Liver (tissue), 10 donors: ENCODE measurements at places on chromosomes 7 and 10. TPM values are rescaled to one million over a fixed set of nuclear protein-coding genes. Genes with fewer than 3 reads are reported as not detected.

Gene HOXA9
- polyA plus RNA-seq = not detected

Gene PDGFA
- polyA plus RNA-seq = 1.4 TPM

Gene CALY
- polyA plus RNA-seq = not detected

Gene NSUN6
- polyA plus RNA-seq = 16.3 TPM

Gene FAM13C
- polyA plus RNA-seq = 2.4 TPM

Gene TAF6
- 8.9 TPM for polyA plus RNA-seq

Gene KCNH2
- 0.18 TPM for polyA plus RNA-seq

Gene RAPGEF5
- polyA plus RNA-seq = 7.1 TPM

Gene MALRD1
- not detected for polyA plus RNA-seq

Gene SCART1
- 0.32 TPM for polyA plus RNA-seq

- no peak overlapping the region for H3K27ac ChIP-seq
- peaks cover 4% of the 10 kb centered on the region for H3K4me1 ChIP-seq
- peak; percentile 27 for DNase-seq
- no peaks in the 10 kb centered on the region for H3K27me3 ChIP-seq
Observed at GRCh38 chr10:80540981-80541750, 3.5 kb downstream of the SH2D4B start.

DNA sequence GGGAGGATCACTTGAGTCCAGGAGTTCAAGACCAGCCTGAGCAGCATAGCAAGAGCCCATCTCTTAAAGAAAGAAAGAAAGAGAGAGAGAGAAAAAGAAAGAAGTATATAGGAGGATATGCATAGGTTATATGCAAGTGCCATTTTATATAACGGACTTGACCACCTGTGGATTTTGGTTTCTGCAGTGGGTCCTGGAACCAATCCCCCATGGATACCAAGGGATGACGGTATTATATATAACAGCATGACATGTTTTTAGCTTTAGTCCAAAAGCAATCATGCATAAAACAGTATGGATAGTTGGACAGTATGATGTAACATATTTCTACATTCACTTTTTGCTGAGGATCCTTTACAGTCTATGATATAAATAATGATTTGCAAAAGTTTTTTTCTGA, 45.3 kb downstream of the DLD start:
- H3K4me3 ChIP-seq = no peak overlapping the region
- H3K27me3 ChIP-seq = no peaks in the 10 kb centered on the region
- DNase-seq = no peak
- H3K36me3 ChIP-seq = no peaks in the 10 kb centered on the region
- no peaks in the 10 kb centered on the region for H3K4me1 ChIP-seq

DNA sequence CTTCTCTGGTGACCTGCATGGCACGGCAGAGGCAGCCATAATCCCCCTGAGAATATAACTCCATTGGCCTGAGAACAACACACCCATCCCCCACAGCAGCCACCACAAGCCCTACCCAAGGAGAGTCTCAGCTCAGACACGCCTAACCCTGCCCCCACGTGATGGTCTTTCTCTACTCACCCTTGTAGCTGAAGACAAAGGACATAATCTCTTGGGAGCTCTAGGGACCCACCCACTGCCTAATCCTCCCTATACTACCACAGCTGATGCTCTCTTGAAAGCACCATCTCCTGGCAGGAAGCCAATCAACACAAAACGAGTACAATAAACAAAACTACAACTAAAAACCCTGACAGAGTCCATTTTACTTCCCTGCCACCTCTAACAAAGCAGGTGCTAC, 30.7 kb upstream of the HPSE2 start:
- H3K36me3 ChIP-seq = no peaks in the 10 kb centered on the region
- H3K27ac ChIP-seq = no peak overlapping the region
- no peaks in the 10 kb centered on the region for H3K4me1 ChIP-seq
- no peak for DNase-seq

- H3K4me1 ChIP-seq = no peaks in the 10 kb centered on the region
- no peaks in the 10 kb centered on the region for H3K27me3 ChIP-seq
- no peak overlapping the region for H3K4me3 ChIP-seq
- no peak for DNase-seq
- no peaks in the 10 kb centered on the region for H3K36me3 ChIP-seq
- H3K27ac ChIP-seq = no peak overlapping the region
Observed at GRCh38 chr10:118793545-118793944, 38.8 kb upstream of the CACUL1 start.

DNA sequence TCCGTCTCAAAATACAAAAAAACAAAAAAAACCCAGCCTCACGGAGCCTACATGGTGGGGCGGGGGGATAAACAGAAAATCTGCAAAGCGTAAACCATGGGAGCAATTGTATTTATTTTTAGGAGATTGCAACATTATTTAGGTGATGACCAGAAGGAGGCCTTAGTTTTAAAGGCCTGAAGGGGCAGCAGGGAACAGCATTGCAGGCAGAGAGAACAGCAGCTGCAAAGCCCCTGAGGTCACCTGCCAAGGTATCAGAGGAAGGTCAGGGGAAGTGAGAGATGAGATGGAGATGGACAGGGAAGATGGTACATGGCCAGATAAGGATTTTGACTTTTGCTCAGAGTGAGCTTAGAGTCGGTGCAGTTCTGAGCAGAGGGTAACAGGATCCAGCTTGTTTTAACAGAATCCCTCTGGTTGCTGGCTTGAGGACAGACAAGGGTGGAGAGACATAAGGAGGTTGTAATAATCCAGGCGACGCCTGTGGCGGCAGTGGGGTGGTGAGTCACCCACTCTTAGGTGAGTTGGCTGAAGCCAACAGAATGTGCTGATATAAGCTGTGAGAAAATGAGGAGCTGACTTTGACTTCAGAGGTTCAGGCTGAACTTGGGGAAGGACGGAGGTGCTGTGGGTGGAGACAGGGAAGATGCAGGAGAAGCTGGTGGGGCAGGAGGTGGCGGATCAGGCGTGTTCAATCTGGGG, 82.3 kb upstream of the GTF2I start:
- no peak overlapping the region for H3K27ac ChIP-seq
- no peak for DNase-seq
- H3K36me3 ChIP-seq = no peaks in the 10 kb centered on the region
- H3K4me1 ChIP-seq = peaks cover 7% of the 10 kb centered on the region

GRCh38 chr10:128596906-128597305, 470.7 kb upstream of the MKI67 start:
- H3K36me3 ChIP-seq = no peaks in the 10 kb centered on the region
- H3K4me3 ChIP-seq = no peak overlapping the region
- no peaks in the 10 kb centered on the region for H3K4me1 ChIP-seq

DNA sequence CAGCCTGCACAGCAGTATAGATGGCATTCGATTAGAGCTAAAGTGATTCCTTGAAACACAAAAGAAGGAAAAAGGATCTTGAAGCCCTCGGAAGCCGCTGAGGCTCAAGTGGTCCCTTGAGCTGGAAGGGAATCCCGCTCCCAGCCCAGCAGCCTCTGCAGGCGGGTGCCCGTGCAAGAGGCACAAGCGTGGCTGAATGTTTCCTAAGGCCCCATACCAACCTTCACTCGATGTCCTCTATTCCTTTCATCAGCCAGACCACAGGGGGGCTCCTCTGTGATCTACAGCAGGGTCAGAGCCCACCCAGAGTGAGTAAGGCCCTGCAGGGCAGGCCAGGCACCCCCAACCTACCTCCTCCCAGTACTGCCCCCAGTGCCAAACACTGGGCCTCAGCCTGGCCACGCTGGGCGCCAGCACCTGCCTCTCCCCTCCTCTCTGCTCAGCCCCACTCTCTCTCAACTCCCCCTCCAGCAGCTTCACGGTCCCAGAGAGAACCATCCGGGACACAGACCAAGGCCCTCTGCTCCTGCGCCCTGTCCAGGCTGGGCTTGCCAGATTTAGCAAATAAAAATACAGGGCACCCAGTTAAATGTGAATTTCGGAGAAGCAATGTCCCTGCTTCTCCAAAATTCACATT, 30.5 kb downstream of the EBF3 start:
- DNase-seq = no peak
- no peaks in the 10 kb centered on the region for H3K36me3 ChIP-seq
- H3K27me3 ChIP-seq = no peaks in the 10 kb centered on the region
- H3K27ac ChIP-seq = no peak overlapping the region

DNA sequence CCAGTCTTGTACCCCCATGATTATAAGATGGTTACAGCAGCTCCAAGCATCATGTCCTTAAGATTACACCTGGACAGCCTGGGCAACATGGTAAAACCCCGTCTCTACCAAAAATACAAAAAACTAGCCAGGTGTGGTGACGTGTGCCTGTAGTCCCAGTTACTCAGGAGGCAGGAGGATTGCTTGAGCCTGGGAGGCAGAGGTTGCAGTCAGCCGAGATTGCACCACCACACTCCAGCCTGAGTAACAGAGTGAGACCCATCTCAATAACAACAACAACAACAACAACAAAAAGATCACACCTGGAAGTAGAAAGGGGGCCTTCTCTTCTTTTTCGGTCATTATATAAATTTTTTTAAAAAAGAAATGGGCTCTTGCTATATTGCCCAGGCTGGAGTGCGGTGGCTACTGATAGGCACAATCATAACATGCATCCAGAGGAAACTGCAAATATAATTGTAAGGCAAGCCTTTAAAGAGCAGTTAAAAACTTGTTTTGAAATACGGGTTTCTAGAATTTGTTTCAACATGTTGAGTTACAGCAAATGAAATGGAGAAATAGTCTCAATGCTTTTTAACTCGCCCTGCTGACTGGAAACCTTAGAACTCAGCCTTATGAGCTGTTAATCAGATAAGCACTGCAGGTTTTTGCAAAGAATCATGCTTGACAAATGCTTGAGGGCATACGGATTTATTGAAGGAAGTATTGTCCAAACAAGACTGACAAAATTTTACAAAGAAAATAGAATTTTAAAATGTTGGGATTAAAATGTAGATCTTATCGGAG, 4.7 kb upstream of the ENTPD7 start:
- no peak overlapping the region for H3K27ac ChIP-seq
- no peaks in the 10 kb centered on the region for H3K4me1 ChIP-seq
- no peak overlapping the region for H3K4me3 ChIP-seq
- no peaks in the 10 kb centered on the region for H3K27me3 ChIP-seq
- no peak for DNase-seq

DNA sequence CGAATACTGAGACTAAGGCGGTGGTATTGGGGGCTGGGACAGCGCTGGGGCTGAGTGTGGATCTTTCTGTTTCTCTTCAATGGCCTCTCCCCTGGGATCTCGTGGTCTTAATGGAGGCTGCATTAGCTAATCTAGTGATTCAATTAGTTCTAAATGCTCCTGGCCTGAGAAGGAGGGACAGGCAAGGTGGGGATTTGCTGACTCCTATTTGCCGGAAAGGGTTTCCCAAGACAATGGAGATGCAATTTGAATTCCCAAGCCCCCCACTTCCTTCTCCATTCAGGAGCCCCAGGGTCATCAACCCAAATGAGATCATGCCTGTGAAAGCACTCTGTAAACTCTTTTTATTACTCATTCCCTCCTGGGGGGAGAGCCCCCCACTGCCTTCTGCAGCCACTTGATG, 111.7 kb upstream of the PLXNA4 start:
- DNase-seq = no peak
- no peak overlapping the region for H3K27ac ChIP-seq
- no peaks in the 10 kb centered on the region for H3K27me3 ChIP-seq
- H3K4me3 ChIP-seq = no peak overlapping the region
- H3K36me3 ChIP-seq = no peaks in the 10 kb centered on the region
- no peaks in the 10 kb centered on the region for H3K4me1 ChIP-seq

GRCh38 chr10:43013065-43013464, 63.8 kb upstream of the RET start:
- no peak overlapping the region for H3K4me3 ChIP-seq
- no peak overlapping the region for H3K27ac ChIP-seq
- H3K4me1 ChIP-seq = no peaks in the 10 kb centered on the region
- no peaks in the 10 kb centered on the region for H3K36me3 ChIP-seq

DNA sequence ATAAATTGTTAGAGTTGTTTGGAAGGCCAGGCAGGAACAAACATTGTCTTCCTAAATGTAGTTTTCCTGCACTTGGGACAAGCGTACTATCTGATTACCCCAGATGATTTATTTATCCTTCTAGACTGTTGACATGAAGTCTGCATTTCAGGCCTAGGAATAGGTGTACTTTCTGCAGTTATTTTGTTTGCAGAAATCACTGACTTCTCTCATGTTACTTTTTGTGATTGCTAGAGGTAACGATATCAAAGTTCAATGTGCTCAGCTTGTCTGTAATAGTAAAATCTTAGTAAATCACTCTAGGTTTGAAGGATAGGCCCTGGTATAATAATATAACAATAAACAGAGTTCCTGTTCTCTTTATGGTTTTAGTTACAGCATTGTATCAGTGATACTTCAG, 75.4 kb upstream of the HDAC9 start:
- no peak overlapping the region for H3K27ac ChIP-seq
- no peaks in the 10 kb centered on the region for H3K27me3 ChIP-seq
- H3K4me3 ChIP-seq = no peak overlapping the region
- no peaks in the 10 kb centered on the region for H3K36me3 ChIP-seq

DNA sequence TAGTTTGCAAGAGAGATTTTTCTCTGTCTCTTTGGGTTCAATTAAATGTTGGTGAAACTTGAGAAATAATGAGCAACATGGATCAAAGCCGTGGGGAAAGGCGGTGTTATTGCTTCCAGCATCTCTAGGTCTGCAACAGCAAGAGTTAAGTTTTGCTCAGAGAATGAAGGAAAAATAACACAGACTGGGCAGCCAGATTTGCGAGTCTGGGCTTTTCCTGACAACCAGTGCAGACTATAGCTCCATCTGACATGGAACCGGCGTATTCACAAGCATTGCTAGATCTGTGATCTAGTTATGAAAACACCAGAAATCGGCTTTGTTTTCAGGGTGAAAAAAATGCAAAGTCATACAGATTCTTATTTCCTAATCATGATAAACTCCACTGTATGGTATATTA, 110.4 kb downstream of the CAMK1D start:
- H3K27ac ChIP-seq = no peak overlapping the region
- no peak overlapping the region for H3K4me3 ChIP-seq
- H3K36me3 ChIP-seq = no peaks in the 10 kb centered on the region
- peaks cover 8% of the 10 kb centered on the region for H3K4me1 ChIP-seq
- DNase-seq = no peak

DNA sequence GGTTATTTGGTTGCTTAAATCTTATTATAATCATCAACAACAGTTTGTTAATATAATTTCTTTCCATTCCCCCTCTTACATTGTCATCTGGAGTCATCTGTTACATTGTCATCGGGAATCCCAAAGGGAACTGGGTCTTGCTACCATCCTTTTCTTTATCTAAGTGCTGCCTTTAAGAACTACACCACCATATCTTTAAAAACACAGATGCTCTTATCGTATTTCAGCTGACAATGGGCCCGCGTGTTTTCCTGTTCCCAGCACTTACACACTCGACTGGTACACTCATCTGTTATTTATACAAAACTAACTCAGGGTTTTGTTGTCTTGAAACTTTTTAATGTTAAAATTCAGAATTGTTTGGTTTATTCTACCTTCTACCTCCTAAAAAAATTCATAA, 256.2 kb upstream of the MGMT start:
- no peaks in the 10 kb centered on the region for H3K36me3 ChIP-seq
- no peak for DNase-seq
- H3K4me1 ChIP-seq = no peaks in the 10 kb centered on the region
- H3K27ac ChIP-seq = no peak overlapping the region
- H3K4me3 ChIP-seq = no peak overlapping the region
- no peaks in the 10 kb centered on the region for H3K27me3 ChIP-seq

DNA sequence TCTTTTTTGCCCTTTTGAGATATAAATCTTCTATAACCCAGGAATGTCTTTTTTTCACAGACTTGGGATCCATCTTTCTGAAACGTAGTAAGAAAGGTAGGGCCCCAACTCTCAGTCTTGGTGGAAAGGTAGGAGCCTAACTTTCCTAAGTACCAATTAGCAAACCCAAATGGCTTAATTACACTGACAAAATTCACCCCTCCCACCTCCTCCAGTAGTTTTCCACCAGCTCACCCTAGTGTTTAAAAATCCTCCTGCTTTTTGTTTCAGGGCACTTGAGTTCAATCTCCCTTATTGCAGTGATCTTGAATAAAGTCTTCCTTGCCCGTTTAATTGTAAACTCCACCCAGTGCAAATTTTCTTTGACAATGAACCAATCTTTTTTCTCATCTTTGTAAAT, 600.0 kb downstream of the PHTF2 start:
- H3K27me3 ChIP-seq = no peaks in the 10 kb centered on the region
- no peaks in the 10 kb centered on the region for H3K36me3 ChIP-seq
- DNase-seq = no peak
- H3K4me3 ChIP-seq = no peak overlapping the region
- no peak overlapping the region for H3K27ac ChIP-seq
